ENCODE measurements at places on chromosomes 11 and 22.

DNA sequence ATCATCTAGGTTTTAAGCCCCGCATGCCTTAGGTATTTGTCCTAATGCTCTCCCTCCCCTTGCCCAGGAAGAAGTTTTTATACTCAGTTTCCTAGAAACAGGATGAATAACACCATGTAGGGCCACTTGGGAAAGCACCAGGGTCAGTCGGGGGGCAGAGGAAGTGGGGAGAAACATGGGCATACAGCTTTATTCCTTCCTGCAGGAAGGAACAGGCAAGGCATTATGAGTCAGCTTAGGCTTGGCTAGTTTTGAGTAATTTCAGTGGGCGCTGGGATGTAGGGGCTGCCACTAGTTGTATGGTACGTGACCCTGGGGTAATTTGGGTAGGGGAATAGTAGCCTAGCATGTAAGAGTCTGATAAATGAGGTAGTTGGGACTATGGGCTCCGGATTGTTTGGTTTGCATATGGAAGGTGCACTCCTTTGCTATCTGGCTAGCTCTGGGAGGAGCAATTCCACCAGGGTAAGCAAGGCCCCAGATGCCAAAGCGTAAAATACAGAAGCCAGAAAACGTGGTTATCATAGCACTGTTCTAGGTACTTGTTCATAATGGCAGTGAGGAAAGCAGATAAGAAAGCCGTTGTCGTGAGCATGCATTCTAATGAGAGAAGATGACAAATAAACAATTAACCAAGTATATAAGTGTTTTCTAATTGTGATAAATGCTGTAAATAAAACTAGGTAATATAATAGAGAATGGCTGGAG is 24.8 kb downstream of the ACER3 start:
- no peak for DNase-seq

DNA sequence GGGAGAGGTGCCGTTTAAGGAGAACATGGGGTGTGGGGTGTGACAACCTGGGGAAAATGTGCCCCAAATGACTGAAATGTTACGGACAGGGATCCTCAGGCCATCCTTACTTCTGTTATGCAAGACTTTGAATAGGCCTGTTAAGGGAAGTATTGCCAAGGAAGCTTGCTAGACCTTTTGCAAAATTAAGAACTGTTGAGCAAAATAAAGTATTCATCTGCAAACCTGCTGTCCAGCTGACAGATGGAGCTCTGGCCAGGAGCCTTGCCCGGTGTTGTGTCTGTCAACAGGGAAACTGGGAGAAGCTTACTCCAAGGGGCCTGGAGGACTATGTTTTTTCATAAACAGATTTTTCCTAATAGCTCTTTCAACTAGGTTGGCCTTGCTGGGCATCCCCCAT is 48.0 kb downstream of the FAT3 start:
- no peak for DNase-seq

DNA sequence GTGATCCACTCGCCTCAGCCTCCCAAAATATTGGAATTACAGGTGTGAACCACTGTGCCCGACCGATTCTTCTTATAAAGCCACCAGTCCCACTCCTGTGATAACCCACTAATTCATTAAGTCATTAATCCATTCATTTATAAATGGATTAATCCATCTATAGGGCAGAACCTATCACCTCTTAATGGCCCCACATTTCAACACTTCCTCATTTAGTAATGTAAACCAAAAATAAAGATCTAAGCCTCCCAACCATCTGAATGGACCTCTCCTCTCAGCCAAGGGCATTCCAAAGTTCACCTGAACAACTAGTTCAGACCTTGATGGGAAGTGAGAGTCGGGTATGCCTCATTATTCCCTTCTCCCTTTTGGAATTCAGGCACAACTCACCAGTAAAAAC is 9.9 kb upstream of the MRPL11 start:
- no peak for DNase-seq

DNA sequence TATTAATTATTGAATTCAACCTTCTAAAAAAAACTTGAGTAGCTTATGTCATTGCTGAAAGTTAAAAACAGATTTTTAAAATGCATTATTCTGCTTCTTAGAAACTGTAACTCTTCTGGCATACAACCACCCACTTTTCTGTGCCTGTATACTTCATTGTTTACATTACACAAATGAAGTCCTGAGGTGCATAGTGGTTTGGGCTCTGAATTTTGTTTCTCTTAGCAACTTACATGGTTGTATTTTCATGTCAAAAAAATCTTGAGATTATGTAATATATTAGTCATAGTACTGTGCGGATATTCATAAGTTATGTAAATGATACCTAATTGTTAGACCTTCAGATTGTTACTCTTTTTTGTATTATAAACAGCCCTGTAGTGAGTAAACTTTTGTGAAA is 12.2 kb downstream of the SC5D start:
- DNase-seq = no peak

GRCh38 chr11:47716692-47717091 is 1.5 kb upstream of the AGBL2 start:
- DNase-seq = no peak
